ENCODE measurements at places on chromosomes 5 and 9.

- DNase-seq = no peak
Observed at GRCh38 chr9:107841076-107841475, 351.5 kb upstream of the KLF4 start.

DNA sequence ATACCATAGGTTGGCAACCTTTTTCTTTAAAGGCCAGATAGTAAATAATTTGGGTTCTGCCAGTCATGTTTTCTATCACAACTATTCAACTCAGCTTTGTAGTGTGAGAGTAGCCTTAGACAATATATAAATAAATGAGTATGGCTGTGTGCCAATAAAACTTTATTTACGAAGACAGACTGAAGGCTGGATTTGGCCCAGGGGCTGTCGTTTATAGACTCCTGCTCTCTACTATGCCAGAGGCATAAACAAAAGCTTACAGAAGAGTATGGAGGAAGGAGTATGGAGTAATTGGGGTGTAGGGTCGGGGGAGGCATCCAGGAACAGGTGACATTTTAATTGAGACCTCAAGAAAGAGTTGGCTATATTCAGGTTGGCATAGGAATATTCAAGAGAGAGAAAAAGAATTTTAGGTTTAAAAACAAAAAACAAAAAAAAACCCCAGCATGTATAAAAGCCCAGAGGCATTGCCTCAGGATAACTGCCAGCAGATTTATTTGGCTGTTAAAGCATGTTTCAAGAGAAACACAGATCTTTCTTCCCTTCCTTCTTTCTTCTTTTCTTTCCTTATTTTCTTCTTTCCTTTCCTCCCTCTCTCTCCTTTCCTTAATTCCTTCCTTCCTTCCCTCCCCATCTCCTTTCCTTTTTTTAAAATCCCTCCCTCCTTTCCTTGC, 39.9 kb downstream of the SLIT3 start:
- DNase-seq = no peak

DNA sequence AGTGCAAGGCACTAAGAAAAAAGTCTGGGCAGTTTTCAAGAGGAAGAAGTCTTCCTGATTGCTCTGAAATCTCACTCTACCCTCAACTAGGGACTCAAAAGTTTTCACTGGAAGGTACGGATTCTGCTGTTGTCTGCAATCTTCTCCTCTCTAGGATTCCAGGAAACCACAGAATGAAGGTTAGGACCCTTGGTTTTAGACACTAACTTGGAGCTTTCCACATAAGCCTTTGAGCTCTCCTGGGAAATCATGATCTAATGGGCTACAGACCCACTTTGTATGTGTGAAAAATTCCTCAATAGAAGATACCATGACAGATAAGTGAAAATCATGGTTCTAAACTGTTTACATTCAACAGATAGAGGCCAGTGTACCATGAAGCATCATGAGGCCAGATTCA, 265.1 kb downstream of the PSAT1 start:
- no peak for DNase-seq

DNA sequence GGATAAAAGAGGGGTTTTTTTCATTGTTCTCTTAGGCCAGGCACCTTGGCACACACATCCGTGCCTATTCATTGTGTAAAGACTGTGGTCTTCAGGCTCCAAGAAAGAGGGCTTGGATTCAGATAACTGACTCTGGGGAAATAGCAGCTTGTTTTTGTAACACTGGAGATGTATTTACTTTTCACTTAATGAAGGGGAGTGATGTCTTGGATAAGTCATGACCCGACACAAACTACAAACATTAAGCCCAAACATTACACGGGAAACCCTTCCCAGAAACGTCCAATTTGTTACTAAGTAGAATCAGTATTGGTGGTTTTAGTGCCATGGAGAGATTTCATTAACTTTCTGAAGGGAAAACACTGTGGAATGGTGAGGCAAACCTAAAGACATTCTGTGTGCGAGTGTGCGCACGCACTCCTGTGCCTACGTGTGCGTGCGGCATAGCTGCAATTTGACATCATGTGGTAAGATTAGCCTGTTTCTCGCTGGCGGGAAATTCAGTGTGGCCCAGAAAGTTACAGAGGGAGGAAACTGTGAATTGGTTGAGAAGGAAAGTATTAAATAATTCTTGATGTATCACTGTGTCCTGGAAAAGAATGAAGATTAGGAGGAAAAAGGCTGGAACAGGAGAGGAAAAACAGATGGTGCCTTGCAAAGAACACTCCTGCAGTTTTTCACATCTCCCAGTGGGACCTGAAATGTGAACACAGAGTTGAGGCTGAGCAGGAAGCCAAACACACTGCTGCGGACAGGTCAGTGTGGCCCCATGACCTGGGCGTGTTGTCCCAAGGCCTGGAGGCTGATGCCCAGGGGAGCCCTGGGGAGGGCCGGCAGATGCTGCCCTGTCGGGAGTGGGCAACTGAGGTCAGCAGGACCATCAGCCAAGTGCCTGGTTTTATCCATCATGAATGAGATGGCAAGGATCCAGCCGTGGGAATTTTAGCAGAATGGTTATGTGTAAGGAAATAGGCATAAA, 108.5 kb downstream of the GAS1 start:
- DNase-seq = no peak

DNA sequence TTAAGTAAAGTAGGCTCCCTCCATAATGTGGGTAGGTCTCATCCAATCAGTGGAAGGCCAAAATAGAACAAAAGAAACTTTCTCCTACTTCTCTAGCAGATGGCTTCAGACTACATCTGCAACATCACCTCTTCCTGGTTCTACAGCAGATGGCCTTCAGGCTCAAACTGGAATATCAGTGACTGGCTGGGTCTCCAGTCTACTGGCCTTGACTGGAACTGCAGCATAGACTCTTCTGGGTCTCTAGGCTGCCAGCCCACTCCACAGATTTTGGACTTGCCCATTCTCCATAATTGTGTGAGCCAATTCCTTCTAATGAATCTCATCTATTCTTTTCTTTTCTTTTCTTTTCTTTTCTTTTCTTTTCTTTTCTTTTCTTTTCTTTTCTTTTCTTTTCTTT, 64.8 kb downstream of the ACER2 start:
- no peak for DNase-seq

GRCh38 chr5:138942066-138942465, 66.9 kb upstream of the LRRTM2 start:
- DNase-seq = no peak

DNA sequence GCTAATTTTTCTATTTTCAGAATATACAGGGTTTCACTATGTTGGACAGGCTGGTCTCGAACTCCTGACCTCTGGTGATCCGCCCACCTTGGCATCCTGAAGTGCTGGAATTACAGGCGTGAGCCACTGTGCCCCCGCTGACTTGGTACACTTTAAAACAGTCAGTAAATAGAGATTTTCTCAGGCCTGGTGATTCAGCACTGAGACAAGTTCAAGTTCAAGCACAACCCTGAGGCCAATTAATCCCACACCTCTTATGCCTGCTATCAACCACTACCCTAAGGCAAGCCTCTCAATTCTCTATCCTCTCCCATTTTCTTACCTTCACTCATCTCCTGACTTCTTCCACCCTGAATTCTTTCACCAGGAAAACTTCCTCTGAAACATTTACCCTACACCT, 18.9 kb downstream of the MUSK start:
- no peak for DNase-seq

- no peak for DNase-seq
Observed at GRCh38 chr9:122122903-122123632, 30.0 kb upstream of the TTLL11 start.

Data from SK-N-MC (cell line).